ENCODE measurements at places on chromosomes 13 and 19.

DNA sequence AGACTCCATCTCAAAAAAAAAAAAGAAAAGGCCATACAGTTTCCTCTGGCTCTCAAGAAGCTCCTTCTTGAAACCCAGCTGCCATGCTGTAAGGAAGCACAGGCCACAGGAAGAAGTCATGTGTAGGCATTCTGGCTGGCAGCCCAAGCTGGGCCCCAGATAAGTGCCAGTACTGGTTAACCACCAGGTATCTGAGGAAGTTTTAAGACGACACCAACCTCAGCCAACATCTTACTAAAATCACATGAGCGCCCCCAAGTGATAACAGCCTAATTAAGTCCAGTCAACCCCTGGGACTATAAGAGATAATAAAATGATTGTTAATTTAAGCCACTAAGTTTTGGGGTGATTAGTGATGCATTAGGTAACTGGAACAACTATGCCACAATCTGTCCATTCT, 27.4 kb upstream of the AKT2 start:
- no peak for DNase-seq

GRCh38 chr19:47124937-47125668, 5.5 kb upstream of the SAE1 start:
- no peak for DNase-seq

- DNase-seq: no peak
Observed at GRCh38 chr13:113905942-113906341, 42.1 kb upstream of the GAS6 start.

DNA sequence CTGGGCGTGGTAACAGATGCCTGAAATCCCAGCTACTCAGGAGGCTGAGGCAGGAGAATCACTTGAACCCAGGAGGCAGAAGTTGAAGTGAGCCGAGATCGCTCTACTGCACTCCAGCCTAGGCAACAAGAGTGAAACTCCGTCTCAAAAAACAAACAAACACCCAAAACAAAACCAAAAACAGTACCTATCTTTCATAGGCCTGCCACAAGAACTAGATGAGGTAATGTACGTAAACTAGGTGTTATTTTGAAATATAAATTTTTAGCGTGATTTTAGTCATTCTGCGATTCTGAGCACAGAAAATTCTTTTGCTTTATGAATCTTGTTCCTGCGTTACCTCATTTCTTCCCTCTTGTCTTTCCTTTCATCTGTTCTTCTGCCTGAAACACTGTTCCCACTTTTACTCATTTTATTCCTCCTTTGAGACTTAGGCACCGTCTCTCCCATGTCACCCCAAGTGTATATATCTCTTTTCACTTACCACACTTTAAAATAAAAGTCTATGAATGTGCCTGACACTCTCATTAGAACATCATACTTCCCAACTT, 238.2 kb upstream of the HTR2A start:
- no peak for DNase-seq

GRCh38 chr19:17420475-17420924, 653 bp downstream of the MVB12A start:
- no peak for DNase-seq

DNA sequence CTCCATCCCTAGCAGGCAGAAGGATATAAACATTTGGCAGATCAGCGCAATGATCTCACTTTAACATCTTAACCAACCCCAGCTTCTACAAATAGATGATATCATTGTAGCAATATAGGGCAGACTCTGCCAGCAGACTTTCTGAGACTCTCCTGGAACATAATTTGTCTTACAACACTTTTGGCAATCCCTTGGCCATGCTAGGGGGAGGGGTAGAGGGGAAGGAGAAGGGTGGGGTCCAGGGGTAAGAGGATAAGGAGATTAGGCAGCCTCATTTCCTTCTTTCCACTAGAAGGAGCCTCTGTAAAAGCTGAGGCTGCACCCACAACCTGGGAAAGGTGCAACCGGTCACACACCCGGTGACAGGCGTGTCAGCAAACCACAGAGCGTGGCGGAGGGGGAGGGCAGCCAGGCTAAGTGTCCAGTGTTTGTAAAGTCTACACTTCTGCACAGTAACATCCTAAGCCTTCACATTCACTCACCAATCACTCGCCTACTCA, 8.7 kb upstream of the UBAC2 start:
- no peak for DNase-seq

- peak; percentile 78 for DNase-seq
Observed at GRCh38 chr13:43838909-43839308, 40.6 kb downstream of the CCDC122 start.

DNA sequence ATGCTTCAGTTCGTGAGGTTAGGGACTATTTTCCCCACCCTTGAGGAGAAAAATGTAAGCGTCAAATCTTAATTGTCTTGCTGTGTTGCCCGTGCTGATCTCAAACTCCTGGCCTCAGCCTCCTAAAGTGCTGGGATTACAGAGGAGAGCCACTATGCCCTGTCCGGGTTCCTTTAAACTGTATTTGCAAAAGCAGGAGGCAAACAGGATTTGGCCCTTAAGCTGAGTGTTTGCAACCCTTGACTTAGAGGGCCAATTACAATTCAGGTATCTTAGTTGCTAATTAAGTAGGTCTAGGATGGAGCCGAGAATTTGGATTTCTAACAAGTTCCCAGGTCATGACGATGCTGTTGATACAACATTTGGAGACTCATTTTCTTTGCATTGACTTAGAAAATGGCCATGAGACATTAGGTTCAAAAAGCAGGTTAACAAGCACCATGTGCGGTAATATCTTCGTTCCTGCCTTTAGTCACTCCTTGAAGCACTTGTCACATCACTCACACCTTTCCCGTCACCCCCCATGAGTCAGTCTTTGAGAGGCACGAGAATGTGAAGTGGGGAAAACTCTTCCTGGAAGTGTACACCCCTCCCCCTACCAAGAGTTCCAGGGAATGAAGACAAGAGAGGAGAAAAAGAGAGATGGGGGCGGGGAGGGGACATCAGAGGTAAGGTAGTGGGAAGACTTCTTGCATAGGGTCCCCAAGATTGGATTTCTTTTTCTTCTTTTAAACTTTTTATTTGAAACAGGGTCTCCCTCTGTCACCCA, 2.6 kb downstream of the NAPSA start:
- DNase-seq: no peak

All from AG09309 (cell line).